ENCODE measurements at places on chromosomes 1 and 21. TPM values are rescaled to one million over a fixed set of nuclear protein-coding genes. Genes with fewer than 3 reads are reported as not detected.

DNA sequence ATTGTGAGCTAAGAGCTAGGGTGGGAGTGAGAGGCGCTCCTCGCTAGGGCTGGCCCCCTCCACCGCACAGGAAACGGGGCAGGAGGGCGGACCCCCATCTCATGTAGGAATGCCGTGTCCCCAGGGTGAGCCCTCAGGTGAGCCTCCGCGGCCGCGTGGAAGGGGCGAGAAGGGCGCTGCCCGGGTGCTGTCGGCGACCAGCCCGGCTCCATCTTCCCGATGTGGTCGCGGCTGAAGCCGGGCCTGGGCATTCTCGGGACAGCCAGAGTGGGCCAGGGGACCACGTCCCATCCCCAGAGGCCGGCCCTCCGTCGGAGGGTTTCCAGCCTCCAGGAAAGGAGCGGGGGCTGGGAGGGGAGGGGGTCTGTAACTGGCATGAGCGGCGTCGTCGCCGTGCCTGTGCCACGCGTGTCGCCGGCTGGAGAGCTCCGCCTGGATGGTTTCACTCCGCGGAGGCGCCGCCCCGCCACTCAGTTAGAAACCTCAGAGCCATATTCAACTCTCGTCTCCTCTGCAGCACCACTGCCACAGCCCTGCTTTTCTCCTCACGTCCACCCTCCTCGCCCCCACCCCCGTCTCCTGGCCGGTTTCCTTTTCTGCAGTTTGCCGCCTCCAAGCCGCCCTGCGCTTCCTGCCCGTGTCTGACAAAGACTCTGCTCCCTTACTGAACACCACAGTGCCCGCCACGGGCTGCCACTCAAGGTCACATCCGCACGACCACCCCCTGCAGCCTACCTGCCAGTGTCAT, at the start of gene TMEM269:
Gene TMEM269, plus strand, starts transcription at position 46 of the 748 bp plus-strand sequence. CDS start 4,903 bp downstream, outside the sequence.
- DNase-seq: no peak

GRCh38 chr21:44929242-44929798, 8.6 kb upstream of the ITGB2 start:
- no peak for DNase-seq

GRCh38 chr1:7105269-7105668, 320.0 kb downstream of the CAMTA1 start:
- no peak for DNase-seq

DNA sequence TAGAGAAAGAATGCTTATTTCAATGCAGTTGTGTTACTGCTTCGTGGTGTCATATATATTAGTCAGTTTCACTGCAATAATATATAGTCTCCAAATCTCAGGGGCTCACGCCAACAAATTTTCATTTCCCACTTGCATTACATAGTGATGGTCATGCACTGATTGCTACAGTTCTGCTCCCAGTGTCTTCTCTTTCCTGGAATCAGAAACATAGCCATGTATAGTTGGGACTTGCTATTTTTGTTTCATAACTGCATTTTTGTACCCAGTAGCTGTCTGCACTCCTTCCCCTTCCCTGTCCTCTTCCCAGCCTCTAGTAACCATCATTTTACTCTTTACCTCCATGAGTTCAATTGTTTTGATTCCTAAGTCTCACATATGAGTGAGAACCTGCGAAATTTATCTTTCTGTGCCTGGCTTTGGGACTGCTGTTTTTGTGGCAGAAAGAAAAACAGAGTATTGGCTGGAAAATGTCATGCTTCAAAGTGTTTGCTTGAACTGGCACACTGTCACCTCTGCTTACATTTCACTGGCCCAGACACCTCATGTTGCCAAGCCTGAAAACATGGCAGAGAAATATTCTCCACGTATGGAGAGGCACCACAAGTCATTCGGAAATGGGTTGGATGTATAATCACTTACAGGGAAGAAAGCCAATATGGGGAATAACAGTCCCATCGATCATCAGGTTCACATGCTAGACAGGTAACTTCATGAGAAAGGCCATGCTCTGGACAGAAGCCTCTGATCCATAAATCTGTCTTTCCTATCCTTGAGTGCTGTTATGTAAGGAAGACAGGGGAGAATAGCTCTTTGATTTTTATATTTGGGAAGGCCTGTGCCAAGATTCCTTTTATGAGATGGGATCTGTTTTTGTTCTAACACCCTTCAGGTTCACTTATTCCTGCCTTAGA, 60.4 kb upstream of the BACH1 start:
- peak; percentile 55 for DNase-seq

- DNase-seq: no peak
Observed at GRCh38 chr1:85496941-85497582, 32.1 kb upstream of the DDAH1 start.

The PPOX gene
- total RNA-seq: 30.3 TPM

The RNF115 gene
- total RNA-seq: 19.5 TPM

GRCh38 chr1:3027611-3028371, 6.5 kb downstream of the ACTRT2 start:
- no peak for DNase-seq

Measured in MCF 10A (cell line).